Progenitor cell of endocrine pancreas (in vitro differentiated cells): ENCODE measurements at places on chromosomes 16 and 17. TPM values are rescaled to one million over a fixed set of nuclear protein-coding genes. Genes with fewer than 3 reads are reported as not detected.

KRTAP3-2 gene
- not detected in 2 replicates for total RNA-seq

DNA sequence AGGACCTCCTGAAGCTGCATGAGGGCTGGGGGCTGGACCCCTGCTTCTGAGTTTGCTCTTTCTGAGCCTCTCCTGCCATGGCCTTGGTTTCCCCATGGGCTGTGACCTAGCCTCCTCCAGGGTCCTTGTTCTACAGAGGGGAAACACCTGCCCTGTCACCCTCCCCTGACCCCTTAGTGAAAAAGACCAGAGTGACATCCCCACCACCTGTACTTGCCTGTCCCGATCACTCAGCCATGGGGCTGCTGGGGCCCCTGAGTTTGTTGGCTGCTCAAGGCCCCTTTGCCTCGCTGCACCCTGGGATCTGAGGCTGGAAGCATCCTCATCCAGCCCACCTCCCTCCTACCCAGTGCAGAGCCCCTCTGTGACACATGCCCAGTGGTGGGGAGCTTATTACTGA, 800 bp downstream of the NOD2 start:
- no peak for DNase-seq

- DNase-seq, result no peak
These were observed 85.1 kb downstream of the WWOX start for GRCh38 chr16:78184238-78185183.

- no peak for DNase-seq
These were observed 50.3 kb downstream of the METRNL start for GRCh38 chr17:83129676-83130075.

GRCh38 chr17:63928966-63929695, 3.0 kb downstream of the CD79B start:
- no peak for DNase-seq
